H54 (cell line): ENCODE measurements at places on chromosomes 7 and 10.
A peak's percentile ranks its signal among the peaks of the same experiment; 100 is the strongest.

- DNase-seq, result no peak
These were observed 150.4 kb downstream of the PPP1R3A start for GRCh38 chr7:113768387-113768786.

- DNase-seq, result no peak
These were observed 319.0 kb downstream of the GFRA1 start for GRCh38 chr10:115953968-115954367.

GRCh38 chr10:30973737-30974136, 57.9 kb downstream of the ZNF438 start:
- no peak for DNase-seq

DNA sequence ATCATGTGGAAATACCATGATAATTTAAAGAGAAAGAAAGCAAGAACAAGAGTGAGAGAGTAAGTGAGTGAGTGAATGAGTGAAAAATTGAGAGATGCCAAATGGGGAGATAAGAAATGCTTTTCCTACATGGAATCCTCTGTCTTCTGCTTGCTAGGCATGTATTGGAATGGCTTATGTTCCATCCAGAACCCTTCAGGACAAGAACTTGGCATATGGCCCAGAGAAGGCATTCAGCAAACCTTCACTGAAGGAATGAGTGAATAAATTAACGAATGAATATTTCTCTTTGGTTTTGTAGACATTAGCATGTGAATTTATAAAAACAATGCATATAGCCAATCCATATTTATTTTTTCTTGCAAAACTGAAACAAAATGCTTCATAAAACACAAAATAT, 162.2 kb downstream of the LRRTM3 start:
- DNase-seq, result no peak

GRCh38 chr7:151745706-151746105, 131.2 kb downstream of the PRKAG2 start:
- no peak for DNase-seq

- DNase-seq, result peak; percentile 100
These were observed 21.4 kb downstream of the GPR146 start for GRCh38 chr7:1065585-1066241.
